SW 1271 (cell line): ENCODE measurements at places on chromosomes 6 and 20.

DNA sequence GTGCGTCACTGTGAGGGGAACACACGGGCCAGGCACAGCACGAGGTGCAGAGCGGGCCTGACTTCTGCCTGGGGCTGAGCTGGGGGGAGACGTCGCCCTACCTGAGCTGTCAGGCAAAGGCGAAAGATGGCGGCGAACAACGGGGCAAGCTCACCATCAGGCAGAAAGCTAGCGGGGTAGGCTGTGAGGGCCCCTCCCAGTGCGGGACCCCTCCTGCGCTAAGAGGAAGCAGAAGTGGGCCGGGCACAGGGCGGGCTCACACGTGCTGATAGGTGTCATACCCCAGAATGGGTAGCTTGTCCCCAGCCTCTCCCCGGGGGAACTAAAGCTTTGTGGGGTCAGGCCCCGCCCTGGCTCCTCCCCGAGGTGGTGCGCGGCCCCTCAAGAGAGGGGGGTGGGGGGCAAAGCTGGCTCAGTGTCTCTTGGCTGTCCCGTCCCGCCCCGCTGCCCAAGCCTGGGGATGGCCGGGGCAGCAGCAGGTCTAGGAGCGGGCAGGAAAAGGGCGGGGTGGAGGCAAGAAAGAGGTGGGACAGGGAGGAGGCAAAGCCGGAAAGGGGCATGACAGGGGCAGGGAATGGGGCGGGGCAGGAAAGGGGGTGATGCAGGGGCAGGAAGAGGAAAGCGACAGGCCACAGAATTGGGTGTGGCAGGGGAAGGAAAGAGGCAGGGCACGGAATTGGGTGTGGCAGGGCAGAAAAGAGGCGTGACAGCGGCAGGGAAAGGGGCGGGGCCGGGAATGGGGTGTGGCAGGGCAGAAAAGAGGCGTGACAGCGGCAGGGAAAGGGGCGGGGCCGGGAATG, 14.7 kb downstream of the UCKL1 start:
- no peak for DNase-seq

- DNase-seq = no peak
Observed at GRCh38 chr20:43901296-43901695, 13.4 kb upstream of the TOX2 start.

- no peak for DNase-seq
Observed at GRCh38 chr20:51634257-51634656, 91.7 kb upstream of the NFATC2 start.

DNA sequence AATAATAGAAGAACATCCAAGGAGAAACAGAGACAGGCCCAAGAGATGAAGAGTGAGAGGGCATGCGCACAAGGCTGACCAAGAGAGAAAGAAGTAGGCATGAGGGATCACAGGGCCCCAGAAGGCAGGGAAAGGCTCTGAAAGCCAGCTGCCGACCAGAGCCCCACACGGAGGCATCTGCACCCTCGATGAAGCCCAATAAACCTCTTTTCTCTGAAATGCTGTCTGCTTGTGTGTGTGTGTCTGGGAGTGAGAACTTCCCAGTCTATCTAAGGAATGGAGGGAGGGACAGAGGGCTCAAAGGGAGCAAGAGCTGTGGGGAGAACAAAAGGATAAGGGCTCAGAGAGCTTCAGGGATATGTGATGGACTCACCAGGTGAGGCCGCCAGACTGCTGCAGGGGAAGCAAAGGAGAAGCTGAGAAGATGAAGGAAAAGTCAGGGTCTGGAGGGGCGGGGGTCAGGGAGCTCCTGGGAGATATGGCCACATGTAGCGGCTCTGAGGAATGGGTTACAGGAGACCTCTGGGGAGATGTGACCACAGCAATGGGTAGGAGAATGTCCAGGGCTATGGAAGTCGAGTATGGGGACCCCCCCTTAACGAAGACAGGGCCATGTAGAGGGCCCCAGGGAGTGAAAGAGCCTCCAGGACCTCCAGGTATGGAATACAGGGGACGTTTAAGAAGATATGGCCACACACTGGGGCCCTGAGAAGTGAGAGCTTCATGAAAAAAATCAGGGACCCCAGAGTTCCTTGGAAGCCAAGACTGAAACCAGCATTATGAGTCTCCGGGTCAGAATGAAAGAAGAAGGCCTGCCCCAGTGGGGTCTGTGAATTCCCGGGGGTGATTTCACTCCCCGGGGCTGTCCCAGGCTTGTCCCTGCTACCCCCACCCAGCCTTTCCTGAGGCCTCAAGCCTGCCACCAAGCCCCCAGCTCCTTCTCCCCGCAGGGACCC, 981 bp upstream of the TNF start:
- no peak for DNase-seq

GRCh38 chr20:55488593-55488992, 516.7 kb downstream of the CBLN4 start:
- no peak for DNase-seq

- no peak for DNase-seq
Observed at GRCh38 chr20:582204-582603, 27.9 kb downstream of the TCF15 start.

- no peak for DNase-seq
Observed at GRCh38 chr6:151402228-151402627, 10.9 kb upstream of the ZBTB2 start.

- no peak for DNase-seq
Observed at GRCh38 chr20:57849121-57849520, 139.3 kb upstream of the PMEPA1 start.

DNA sequence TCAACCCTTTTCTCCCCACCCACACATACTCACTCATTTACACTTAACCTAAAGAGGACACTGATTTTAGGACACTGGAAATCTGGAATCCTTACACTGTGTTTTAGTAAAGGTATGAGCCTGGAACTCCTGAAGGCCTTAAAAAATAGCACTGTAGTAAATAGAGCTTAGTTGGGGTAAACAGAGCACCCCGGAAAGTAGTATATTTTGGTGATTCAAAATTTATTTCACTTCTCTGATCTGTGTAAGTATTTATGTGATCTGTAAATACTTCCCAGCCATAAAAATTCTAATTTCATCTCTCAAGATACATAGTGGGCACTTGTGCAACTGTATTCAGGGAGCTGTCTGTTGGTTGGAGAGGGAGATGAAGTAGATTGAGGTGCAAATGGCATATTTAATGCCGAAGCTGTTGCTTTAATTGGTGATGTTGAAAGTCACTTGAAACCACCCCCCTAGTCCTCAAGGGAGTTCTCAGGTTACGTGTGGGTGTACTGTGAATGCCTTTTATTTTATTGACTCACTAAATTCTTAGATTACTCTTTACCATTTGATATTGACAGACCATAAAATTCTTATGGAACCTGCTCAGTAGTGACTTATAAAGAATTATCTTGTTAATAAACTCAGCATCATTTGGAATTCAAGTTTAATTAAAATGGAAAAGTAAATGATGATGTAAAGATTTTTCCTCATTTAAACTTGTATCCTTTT, 154.9 kb downstream of the SOX4 start:
- DNase-seq = no peak

GRCh38 chr6:135390458-135390857, 107.1 kb downstream of the AHI1 start:
- DNase-seq = no peak
